ENCODE measurements at places on chromosomes 16 and 17.

DNA sequence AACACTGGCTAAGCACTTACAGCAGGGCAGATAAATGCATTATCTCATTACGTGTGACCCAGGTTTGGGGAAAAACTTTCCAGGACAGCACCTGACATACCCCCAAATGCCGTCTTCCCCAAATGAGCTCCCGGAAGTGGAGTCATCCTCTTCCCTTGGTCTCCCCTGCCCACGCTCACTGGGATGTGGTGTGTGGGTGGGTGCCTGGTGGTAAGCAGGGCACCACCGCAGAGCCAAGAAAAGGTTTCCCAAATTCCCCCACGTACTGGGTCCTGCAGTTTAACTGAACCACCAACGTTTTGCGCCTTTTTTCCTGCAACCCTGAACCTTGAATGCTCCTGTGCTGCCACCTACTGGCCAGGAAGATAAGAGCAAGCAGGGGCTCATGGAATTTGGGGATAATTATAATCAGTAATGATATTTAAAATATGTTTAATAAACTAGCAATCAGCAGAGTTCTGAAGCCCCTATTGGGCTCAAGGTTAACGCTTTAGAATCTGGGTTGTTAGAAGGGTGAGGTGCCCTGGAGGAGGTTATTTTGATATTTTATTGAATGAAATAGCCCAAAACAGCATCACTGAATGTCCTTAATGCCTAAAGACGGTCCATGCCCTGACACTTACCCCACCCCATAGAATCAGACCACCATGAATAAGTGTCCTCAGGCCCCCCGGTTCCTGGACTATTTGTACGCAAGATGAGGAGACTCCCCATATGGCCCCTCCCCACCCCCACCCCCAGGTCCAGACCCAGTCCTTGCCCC is 8.0 kb downstream of the SPPL2C start:
- DNase-seq = peak; percentile 15

DNA sequence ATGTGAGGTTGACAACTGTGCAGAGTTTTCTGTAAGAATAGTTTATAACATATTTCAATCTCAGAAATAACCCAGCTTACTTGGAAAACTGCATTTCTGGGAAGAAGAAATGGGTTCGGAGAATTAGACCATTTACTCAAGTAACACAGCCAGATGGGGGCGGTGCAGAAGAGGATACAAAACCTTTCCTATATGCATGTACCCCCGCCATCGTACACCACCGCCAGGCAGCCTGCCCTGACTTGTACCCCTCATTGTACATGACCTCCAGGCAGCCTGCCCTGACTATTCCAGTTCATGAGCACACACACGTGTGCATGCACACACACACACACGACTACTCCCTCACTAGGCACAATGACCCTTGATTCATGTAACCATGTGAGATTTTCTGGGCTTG is 154.0 kb downstream of the C16orf78 start:
- DNase-seq = no peak

DNA sequence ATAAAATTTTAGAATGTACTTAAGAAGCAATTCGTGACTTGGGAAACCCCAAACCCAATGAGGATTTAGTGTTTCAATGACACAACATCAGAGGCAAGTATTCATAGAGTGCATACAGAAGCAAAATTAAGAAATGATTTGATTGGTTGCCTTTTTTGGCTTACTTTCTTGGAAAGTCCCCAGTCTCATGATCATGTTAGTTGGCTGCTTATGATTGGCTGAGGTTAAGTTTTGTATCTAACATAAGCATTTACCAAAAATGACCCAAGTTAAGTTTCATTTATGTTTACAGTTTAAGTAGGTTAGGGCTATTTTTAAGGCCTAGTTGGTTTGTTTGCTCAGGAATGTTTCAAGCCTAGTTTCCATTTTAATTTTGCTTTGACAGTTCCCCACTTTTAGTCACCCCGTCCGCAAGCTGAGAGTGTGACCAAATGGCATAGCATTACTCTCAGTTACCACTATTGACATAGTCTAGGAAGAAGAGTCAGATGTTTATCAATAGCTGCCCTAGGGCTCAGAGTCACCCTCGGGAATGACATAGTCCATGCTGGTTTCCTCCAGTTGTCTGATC is 36.2 kb downstream of the DGKE start:
- no peak for DNase-seq

GRCh38 chr17:78462148-78462547 is 83.7 kb downstream of the PGS1 start:
- DNase-seq = no peak

- no peak for DNase-seq
Measured at GRCh38 chr16:52546291-52547003, 496 bp downstream of the TOX3 start.

GRCh38 chr17:63113167-63113566 is 147.1 kb downstream of the TANC2 start:
- DNase-seq = no peak

- no peak for DNase-seq
Measured at GRCh38 chr16:19223235-19224170, 55.5 kb downstream of the SYT17 start.

DNA sequence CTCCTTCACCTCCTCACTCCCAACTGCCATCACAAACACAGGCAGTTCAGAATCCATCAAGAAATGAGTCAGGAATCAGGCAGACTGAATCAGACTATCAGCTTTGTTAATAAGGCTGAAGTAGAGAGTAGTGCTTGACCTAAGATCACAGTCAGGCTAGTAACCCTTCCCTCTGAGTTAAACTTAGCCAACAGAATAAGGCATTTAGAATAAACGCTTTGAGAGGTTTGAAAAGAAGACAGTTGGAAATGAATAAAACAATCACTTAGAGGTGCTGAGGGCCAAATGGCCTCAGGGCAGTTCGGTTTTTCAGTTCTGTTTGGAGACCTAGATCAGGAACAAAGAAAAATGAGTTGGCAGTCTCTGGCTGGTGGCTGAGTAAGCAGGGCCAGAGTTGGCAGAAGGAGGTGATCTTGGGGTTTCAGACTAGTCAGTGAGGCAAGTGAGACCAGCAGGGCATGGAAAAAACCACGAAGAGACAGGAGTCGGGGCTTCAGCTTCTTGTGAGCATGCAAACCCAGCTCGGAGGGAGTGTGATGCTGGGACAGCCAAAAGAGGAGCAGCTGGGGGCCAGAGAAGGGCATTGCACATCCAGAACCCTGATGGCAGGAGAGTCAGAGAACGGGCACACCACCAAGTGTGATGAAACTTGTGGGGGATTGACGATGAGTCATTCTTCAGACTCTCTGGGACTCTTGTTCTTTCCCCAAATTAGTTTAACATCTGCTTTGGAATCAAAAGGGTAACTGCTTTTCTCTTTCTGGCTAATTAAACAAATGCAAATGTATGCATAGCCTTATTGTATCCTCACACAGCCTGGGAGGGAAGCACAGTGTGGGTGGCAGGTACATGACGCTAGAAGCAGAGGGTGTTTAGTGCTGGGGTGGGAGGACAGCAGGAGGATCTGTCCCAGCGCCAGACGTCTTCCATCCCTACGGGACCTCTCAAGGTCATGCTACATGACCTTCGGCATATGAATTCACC is 54.8 kb downstream of the SPECC1 start:
- DNase-seq = peak; percentile 71

GRCh38 chr17:34259146-34259545 is 4.1 kb downstream of the CCL2 start:
- DNase-seq = no peak

DNA sequence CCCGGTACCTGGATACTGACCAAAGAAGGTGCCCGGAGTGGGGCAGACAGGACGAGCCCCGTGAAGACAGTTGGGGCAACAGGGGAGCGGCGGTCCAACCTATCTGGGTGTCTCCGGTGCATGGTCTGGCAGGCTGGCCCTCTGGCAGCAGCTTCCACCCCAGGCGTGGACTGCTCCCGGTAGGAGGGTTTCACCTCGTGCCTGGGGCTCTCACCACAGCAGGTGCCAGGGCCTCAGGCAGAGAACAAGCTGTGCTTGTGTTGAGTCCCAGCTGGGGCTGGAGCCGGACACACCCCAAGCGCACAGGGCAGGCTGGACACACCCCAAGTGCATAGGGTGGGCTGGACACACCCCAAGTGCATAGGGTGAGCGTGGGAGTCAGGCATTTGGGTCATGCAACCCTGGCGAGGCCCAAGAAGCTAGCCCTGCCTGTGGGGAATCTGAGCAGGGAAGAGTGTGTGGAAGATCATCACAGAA is 1.5 kb upstream of the FBXL16 start:
- DNase-seq = no peak

DNA sequence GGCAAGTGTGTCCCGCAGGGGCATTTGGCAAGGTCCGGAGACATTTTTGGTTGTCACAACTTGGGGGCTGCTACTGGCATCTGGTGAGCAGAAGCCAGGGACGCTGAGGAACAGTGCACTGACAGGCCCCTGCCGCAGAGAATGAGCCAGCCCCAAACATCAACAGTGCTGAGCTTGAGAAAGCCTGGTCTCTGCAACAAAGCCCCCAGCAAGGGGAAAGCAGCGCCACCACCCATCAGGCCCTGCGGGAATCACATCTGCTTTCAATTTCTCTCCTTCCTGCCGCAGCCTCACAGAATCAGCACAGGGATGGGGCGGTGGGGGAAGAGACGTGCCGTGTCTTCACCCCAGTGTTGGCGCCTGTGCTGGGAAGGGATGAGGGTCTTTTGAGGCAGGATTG is 14.8 kb upstream of the PRPSAP1 start:
- DNase-seq = peak; percentile 81

DNA sequence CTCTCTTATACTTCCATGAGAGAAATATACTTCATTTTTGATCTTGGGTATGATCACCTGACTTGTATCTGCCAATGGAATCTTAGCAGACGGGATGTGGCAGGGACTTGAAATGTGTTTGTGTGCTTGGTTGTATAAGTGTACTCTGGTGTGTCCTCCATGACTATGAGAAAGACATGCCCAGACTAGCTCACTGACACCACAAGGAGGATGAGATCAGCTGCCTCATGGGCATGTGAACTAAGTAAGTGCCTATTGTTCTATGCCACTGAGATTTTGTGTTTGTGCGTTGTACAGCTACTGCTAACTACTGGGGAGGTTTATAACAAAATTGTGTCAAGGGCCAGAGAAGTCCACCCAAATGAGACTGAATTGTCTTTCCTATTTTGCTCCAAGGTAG is 402.2 kb upstream of the SALL1 start:
- DNase-seq = no peak

DNA sequence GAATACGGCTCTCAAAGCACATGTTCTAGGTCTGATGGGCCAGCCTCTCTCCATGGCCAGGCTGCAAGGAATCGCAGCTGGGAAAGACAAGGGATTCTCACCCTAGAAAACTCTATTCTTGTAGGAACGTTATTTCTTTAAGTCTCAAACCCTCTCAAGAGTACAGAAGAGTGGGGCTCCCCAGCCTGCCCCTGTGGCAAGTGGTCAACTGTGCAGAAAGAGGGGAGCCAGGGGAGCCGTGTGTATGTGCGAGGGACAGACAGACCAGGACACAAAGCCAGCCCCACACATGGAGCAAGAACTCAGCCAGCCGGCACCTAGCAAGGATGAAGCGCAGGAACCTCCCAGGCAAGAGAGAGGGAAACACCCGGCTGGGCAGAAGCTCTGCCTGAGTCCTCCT is 16.4 kb downstream of the KIFC3 start:
- no peak for DNase-seq

DNA sequence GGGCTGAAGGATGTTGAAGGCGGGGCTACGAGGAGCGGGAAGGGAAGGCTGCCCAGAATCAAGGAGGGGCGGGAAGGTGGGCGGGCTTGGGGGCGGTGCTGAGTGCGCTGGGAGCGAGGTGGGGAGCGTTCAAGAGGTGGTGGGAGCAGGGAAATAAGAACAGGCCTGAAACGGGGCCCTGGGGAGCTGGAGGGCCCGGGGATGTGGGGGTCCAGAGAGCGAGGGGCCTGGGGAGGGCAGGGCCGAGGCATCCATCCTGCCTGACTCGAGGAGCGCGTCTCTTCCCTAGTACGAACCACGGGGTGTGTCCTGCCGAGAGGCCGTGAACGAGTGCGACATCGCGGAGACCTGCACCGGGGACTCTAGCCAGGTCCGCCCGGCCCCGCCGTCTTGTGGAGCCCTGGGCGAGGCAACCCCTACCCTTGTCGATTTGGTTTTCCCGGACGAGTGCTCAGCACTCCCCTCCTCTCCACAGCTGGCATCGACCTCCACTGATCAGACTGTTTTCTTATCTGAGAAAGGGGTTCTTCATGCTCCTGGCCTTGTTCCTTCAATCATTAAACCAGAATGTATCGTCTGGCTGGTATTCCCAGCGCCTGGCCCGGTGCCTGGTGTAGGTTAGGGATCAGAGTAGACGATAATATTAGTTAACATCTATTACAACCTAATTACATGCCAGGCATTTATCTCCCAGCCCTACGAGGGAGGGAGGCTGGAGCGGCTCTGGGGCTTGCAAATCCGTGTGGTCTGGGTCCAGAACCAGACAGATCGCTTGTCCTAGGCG is 17.2 kb downstream of the ADAM11 start:
- DNase-seq = no peak

GRCh38 chr16:30401768-30402425 is 5.5 kb upstream of the ZNF771 start:
- no peak for DNase-seq

DNA sequence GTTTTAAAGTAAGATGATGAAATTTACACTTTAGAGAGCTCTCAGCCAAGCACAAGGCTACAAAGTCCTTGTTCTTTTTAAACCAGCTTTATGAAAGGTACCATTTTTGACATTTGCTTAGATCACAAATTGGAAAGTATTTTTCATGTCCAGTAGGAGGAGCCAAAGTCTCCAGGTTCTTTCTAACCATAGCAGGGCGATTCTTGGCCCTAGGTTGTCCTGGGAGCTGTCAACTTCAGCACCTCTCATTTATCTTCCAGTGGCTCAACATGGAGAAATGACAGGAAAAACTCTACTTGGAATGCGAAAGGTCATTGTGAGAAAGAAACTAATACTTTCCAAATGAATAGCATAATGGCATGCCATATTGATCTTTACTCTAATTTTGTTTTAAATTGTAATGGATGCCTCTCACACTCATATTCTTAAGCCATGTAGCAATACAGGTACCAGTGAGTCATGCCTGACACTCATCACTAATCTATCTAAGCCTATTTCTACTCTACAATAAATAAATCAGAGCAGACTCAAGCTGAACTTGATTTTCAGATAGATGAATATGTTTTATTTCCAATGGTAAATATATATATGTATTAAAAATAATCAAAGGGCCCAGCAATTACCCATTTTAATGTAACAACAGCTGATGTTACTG is 919.1 kb upstream of the EEF2KMT start:
- DNase-seq = no peak

DNA sequence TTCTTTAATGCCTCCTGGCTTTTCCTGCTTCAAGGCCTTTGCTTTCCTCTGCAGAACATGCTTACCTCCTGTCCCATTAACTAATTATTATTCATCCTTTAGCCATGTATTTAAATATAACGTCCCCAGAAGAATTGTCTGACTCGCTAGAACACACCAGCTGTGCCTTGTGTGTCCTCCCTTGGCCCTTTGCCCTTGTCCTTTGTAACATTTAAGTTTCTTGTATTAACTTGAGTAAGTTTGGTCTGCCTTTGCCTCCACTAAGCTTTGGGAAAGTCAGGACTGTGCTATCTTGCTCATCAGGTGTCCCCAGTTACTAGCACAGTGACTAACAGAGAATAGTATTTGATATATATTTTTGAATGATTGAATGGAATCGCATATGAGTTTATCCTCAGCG is 29.6 kb upstream of the ABCA9 start:
- DNase-seq = no peak
